ENCODE measurements at places on chromosomes 5 and 9.
A peak's percentile ranks its signal among the peaks of the same experiment; 100 is the strongest.

- no peak for DNase-seq
Measured at GRCh38 chr5:10138395-10139057, 111.2 kb downstream of the ATPSCKMT start.

DNA sequence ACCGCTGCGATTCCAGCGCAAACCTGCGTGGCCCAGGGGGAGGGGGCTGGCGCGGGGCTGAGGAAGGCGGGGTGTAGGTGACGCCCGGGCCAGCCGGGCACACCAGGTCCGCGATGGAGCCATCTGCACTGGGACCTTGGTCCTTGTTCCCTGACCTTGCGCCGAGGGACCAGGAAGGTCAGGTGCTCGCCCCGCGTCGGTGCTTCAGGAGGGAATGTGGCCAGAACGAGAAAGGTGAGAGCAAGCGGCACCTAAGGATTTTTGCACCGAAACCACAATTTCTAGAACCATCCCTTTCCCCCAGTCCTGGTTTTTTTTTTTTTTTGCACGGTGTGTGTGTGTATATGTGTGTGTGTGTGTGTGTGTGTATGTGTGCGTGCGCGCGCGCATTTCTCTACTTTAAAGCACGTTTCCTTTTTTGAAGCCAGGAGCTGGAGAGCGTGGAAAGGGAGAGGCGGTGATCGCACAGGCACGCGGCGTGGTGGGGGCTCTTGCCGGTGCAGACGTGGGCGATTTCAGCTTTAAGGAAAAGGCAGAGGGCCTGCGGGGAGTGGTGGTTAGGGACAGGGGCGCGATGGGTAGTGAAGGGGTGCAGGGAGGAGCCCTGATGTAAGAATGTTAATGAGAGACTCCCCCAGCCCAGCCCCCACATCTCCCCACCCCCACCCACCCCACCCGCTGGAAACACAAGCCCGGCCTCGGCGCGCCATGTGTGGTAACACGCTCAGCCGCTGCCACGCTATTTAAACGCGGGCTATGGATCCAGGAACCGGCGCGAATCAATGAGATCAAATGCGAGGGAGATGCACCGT lies at the start of gene NPR3:
NPR3 (plus strand) TSS at position 772 of the 812 bp plus-strand sequence. CDS start 456 bp downstream, outside the sequence.
- peak; percentile 60 for DNase-seq

DNA sequence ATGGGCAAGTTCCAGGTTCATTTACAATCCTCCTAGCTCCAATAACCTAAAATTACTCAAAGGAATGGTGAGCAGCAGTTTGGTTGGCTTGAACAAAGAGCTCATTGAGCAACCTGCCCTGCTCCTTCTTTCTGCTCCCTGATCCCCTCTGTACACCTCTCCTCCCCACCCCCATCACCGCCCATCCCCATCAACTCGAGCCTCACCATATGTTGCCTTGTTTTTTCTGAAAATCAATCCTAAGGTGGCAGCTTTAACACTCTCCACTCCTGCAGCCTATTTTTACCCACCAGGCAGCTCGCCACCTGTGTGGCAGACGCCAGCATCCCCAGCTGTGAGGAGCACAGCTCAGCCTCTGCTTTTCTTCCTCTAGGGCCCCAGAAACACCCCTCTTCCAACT lies 533.4 kb upstream of the BRINP1 start:
- no peak for DNase-seq

GRCh38 chr5:166750376-166750775 lies 1541.1 kb upstream of the WWC1 start:
- DNase-seq: no peak

DNA sequence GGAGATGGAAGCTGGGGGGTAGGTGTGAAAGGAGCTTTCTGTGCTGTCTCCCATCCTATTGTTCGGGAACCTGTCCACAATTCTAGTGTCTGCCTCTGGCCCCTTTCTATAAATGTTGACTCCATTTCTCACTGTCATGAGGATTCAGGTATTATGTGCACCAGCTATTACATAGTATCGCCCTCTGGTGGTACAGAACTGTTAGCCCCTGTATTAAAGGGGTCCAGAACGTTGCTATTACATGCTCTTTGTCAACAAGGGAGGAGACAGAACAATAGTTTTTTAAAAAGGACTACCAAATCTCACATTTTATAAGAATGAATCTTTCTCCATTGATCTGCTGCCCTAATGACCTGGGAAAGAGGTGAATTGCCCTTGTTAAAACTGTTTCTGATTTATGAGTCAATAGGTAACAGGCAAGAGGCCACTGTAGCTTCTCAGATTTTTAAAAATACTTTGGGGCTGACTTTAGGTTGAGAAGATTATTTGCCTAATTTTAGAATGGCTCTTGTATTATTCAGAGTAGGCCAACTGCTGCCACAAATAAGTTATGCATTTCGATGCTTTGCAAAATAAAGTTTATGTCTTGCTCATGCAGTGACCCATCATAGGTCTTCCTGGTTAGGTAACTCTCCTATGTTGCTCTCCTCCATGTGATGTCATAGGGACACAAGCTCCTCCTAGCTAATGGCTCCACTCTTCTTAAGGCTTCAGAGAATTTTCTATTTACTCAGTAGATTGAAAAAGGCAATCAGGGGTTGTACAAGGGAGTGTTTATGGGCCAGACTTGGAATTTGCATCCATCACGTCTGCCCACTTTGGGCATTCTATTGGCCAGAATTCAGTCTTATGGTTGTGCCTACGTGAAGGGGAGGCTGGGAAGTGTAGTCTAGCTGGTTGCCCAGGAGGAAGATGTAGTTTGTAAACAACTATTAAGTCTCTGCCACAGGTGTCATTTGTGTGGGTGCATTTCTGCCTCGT lies 20.8 kb downstream of the DCANP1 start:
- DNase-seq: no peak

DNA sequence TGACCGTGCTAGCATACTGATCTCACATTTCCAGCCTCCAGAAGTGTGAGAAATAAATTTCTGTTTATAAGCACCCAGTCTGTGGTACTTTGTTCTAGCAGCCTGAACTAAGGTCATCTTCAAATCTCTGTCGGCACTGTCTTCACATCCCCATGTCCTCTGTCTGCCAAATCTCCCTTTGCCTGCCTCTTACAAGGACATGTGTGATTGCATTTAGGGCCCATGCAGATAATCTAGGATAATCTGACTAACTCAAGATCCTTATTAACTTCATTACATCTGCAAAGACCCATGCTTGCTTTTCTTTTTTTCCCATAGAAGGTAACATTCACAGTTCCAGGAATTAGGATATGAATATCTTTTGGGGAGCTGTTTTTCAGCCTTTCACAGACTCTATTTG lies 132.7 kb downstream of the AOPEP start:
- DNase-seq: no peak

- DNase-seq: peak; percentile 82
Measured at GRCh38 chr9:131579789-131580211, 34.5 kb downstream of the PRRT1B start.

- DNase-seq: no peak
Measured at GRCh38 chr5:145479857-145480256, 355.3 kb downstream of the PRELID2 start.

DNA sequence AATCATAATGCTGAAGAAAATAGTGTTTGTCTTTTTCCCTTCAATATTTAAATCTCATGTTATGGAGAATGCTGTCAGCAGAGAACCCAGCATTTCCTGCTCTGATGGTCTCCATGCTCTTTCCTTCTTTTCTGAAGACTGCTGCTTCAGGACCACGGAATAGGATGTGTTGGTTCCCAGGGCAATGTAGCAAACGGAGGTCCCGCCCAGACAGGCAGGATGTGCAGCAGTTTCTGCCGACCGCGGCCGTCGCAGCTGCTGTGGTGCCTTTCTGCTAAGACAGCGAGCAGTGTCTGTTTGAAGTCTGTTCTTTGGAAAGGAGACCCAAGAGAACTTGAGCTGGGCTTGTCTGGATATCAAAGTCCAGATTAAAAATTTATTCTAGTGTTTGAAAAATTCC lies 654.3 kb downstream of the CCDC171 start:
- DNase-seq: peak; percentile 68

- DNase-seq: no peak
Measured at GRCh38 chr5:72147569-72147968, 40.3 kb downstream of the MAP1B start.

GRCh38 chr9:115006660-115007059 lies 76.3 kb upstream of the TNFSF8 start:
- DNase-seq: no peak

DNA sequence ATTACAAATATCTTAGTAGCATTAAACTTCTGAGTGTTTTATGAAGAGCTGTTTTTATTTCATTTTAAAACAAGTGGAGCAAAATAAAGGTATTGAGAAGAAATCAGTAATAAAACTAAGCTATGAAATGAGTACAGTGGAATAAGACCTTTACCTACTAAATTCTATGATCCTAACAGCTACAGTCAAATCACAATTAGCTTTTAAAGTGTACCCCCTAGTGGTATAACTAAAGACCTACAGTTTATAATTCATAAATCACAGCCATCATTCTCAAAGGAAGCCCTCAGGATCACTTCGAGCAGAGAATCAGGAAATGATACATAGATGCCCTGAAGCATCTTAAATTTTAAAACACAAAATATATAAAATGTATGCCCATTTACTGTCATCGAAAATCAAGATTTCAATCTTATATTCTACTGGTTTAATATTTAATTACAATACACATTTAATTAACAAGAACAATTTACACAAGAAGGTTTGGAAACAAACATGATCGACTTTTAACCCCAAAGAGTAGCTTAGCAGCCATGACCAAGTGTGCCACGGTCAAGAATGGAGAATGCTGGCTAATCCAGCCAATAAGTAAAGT lies 12.3 kb downstream of the CCNH start:
- DNase-seq: no peak

- peak; percentile 66 for DNase-seq
Measured at GRCh38 chr9:136521537-136521936, 24.3 kb downstream of the NOTCH1 start.

GRCh38 chr9:89802781-89803355 lies 198.1 kb downstream of the GADD45G start:
- DNase-seq: peak; percentile 90

- no peak for DNase-seq
Measured at GRCh38 chr9:7906783-7907550, 107.4 kb upstream of the DMAC1 start.

- no peak for DNase-seq
Measured at GRCh38 chr5:154791535-154791934, 36.4 kb downstream of the LARP1 start.

- no peak for DNase-seq
Measured at GRCh38 chr5:111926026-111926425, 169.0 kb upstream of the NREP start.

DNA sequence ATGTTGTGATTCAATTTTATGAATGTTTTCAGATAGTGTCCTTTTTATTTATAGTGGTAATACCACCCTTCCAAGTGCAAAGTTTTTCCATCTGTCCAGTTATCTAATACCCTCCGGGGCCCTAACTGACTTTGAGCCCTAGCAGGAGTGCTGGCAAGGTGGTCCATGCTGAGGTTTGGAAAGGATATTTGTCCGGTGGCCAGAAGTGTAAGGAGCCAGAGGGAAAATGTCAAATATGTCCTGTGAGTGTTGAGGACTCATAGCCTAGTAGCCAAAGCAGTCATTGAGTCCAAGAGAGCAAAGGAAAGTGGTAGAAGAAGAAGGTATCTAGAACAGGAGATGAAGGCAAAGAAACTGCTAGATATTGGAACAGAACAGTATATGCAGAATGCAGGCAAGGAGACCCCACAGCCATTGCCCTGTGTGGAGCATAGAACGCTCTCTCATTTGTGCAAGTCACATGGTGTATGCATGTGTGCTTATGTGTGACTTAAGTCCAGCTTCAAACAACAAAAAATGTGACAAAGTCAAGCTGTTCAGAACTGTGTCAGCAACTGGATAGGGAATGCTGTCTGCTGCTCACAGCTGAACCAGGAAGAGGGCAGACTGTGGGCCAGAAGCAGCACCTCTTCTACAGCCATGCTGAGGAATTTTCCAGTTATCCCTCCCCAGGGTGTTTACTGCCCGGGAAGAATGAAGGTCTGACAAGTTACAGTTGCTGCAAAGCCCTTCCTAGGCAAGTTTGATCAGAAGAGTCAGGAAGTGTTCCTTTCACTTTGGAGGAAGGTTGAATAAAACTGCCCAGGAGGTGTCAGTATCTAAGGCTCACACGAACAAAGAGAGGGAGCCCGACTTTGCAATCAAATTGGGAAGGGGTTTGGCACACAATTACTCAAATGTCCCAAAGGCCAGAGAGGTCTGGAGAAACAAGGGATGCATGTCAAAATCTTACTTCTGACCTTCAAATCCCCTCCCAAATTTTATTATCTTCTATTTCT lies 463.3 kb upstream of the DMAC1 start:
- peak; percentile 50 for DNase-seq

- DNase-seq: no peak
Measured at GRCh38 chr5:71864730-71865601, 145.9 kb downstream of the CARTPT start.

DNA sequence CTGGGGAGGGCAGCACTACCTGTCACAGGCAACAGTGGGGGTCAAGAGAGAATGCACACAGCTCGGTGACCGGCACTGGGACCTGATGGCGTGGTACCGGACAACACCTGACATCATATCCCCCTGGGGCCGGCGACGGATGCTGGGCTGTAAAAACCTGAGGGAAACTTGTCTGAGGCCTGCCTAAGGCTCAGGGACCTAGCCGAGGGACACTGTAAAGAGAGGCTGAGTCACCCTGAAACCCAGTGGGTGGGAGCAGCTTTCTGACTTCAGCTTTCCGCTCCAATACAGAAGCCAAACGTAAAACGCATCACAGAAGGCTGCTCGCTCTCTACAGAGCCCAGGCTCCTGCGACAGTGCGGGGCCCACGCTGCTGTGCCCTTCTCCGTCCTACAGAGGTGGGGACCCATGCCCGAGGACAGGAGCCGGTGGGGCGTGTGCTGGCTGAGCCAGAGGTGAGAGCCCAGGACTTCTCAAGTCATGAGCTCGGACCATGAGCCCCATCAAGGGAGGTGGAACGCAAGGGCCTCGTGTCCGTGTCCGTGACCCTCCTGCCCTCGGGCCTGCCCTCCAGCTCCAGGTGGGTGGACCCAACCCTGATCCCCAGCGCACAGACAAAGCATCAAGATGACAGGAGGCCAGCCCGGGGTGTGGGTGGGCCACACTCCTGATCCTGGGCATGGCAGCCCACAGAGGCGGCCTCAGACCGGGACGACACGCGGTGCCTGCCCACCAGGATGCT lies 5.3 kb downstream of the RALGDS start:
- DNase-seq: peak; percentile 33

- DNase-seq: no peak
Measured at GRCh38 chr5:34652466-34652865, 3.7 kb upstream of the RAI14 start.

- DNase-seq: no peak
Measured at GRCh38 chr5:142360607-142361120, 35.8 kb upstream of the SPRY4 start.

GRCh38 chr5:170635706-170636105 lies 131.9 kb downstream of the KCNIP1 start:
- DNase-seq: no peak

- no peak for DNase-seq
Measured at GRCh38 chr5:92494508-92494907, 1086.5 kb downstream of the NR2F1-AS1 start.

GRCh38 chr9:69370430-69370829 lies 45.4 kb downstream of the ENTREP1 start:
- no peak for DNase-seq

- DNase-seq: no peak
Measured at GRCh38 chr5:111238431-111239225, 14.4 kb downstream of the CAMK4 start.

All from left ventricle myocardium superior (tissue), 1 donor.